Activated T-helper 1 cell treated with anti-CD3 and anti-CD28 coated beads, Interleukin-2, amount 50 U/mL, for 16 hours (primary cell): ENCODE measurements at places on chromosomes 2 and 18.

- DNase-seq, result no peak
These were observed 5.8 kb upstream of the MYOM1 start for GRCh38 chr18:3225588-3225987.

DNA sequence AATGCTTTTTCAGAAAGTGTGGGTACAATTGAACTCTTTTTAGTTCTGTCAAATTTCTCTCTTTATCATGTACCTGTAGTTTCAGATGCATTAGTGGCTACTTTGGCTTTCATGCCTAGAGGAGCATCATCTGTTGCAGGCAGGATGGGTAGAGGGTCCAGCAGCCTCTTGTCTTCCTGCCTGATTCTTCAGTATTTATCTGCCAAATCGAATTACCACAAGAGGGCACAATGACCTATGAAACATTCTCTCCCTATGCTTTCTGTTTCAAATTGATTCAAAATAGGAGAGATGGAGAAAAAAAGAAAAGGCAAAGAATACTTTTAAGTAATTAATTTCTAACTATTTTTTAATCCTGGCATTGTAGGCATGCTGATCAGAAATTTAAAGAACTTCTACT, 477.2 kb downstream of the TRIB2 start:
- no peak for DNase-seq

DNA sequence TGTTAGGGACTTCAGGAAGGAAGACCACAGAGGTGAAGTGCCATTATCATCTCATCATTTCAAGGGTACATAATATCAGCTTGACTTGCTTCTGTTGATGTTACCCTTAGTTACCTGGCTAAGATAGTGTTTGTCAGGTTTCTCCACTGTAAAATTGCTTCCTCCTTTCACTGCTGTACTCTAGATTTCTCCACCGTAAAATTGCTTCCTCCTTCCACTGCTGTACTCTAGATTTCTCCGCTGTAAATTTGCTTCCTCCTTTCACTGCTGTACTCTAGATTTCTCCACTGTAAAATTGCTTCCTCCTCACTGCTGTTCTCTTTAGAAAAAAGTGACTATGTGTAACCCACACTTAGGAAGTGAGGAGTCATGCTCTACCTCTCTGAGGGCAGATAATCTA, 1460.3 kb downstream of the SUCLG1 start:
- no peak for DNase-seq

DNA sequence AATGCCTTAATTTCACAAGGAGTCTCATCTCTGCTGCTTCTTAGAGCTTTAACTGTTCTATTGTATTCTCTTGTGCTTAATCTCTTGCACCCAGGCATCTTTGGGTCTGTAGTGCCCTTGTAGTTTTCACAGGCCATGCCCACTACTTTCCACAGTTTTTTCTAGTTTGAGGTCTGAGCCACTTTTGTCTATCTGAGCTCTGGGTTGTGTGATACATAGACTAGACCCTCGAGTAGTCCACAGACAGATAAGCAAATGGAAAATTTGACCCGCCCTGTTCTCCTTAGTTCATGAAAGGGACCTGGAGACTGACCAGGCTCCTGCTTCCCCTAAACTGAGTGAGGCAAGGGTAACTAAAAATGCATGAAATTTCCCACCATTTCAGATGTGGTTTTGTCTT, 466.8 kb upstream of the ZEB2 start:
- no peak for DNase-seq

- no peak for DNase-seq
These were observed 562.1 kb upstream of the KLHL29 start for GRCh38 chr2:22822835-22823234.

GRCh38 chr18:4455113-4455811, at the start of gene DLGAP1:
DLGAP1 (minus strand) TSS chr18:4455307.
- no peak for DNase-seq

GRCh38 chr2:28626891-28627421, 124.7 kb upstream of the PPP1CB start:
- no peak for DNase-seq

DNA sequence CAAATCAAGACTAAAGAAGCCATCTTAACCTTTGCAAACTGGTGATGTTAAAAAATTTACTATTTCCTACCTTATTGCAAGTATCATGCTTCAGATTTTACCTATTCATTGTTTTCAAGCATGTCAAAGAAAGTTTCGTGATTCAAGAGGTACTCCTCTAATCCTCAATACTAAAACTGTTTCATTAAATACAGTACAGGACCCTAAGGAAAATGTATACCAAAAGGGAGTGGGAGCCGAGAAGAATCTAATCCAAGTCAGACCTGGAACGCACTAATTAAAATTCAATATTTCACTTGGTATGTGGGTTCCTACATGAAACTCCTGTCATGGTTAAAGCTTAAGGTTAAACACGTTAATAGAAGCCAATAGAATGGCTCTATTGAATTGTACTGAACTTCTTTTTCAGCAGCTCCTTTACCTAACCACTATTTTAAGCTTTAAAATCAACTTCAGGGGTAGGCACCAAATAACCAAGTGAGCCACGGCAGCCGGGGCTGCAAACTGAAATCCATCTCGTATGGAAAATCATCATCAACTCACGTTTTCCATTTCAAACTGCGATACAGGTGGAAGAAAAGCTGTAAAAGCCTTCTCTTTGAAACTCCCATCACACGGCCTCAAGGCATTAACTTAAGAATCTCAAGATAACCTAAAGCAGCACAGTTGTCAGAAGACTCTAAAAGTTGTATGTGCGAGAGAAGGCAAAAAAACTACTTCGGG, 188.8 kb downstream of the ZEB2 start:
- no peak for DNase-seq

- no peak for DNase-seq
These were observed 4.0 kb downstream of the CIDEA start for GRCh38 chr18:12257996-12258718.

- no peak for DNase-seq
These were observed 50.8 kb downstream of the DNMT3A start for GRCh38 chr2:25290811-25291495.

DNA sequence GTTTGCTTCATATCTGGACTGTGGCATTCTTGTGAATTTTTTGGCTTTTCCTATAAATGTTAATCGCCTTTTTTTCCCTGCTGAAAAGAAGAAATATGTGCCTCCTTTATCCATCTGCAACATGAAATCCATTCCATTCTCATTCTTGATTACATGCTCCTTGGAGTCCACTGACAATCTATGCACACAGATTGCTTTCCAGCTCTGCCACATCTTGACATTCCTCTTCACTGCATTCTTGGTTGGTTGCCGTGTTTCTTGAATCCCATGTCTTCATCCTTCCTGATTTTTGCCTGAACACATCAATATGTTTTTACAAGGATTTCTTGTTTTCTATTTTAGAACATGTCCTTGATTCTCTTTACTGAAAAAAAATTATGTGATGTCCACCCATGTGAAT, 26.7 kb upstream of the BIRC6 start:
- DNase-seq, result no peak

GRCh38 chr2:181395851-181396250, 61.3 kb upstream of the ITGA4 start:
- no peak for DNase-seq

DNA sequence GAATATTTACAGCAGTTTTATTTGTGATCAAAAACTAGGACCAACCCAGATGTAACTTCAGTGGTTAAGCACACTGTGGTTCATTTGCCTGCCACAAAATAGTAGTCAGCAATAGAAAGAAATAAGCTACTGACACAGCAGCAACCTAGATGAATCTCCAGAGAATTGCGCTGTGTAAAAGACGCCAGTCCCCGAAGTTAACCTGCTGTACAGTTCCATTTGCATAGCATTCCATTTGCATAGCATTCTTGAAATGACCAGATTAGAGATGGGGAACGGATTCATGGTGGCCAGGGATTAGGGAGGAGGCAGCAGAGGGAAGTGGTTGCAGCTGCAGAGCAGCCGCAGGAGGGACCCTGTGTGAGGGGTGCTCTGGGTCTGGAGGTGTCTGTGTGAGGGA, 39.3 kb upstream of the NFATC1 start:
- no peak for DNase-seq

GRCh38 chr2:7225848-7226247, 308.6 kb downstream of the RNF144A start:
- DNase-seq, result no peak

GRCh38 chr18:63731215-63731614, 28.5 kb downstream of the SERPINB11 start:
- no peak for DNase-seq

DNA sequence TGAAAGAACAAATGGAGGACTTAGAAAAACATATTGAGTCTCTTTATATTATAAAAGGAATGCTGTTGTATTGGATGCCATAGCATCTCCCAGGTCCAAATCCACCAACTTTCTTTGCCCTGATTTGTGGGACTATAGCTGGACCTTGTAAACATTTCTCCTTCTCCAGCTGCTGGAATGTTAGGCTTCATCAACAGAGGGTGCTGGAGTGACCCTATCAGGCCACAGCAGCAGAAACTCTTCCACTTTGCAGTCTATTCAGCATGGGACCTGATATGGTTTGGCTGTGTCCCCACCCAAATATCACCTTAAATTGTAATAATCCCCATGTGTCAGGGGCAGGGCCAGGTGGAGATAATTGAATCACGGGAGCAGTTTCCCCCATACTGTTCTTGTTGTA, 138.4 kb upstream of the ARL4C start:
- no peak for DNase-seq

DNA sequence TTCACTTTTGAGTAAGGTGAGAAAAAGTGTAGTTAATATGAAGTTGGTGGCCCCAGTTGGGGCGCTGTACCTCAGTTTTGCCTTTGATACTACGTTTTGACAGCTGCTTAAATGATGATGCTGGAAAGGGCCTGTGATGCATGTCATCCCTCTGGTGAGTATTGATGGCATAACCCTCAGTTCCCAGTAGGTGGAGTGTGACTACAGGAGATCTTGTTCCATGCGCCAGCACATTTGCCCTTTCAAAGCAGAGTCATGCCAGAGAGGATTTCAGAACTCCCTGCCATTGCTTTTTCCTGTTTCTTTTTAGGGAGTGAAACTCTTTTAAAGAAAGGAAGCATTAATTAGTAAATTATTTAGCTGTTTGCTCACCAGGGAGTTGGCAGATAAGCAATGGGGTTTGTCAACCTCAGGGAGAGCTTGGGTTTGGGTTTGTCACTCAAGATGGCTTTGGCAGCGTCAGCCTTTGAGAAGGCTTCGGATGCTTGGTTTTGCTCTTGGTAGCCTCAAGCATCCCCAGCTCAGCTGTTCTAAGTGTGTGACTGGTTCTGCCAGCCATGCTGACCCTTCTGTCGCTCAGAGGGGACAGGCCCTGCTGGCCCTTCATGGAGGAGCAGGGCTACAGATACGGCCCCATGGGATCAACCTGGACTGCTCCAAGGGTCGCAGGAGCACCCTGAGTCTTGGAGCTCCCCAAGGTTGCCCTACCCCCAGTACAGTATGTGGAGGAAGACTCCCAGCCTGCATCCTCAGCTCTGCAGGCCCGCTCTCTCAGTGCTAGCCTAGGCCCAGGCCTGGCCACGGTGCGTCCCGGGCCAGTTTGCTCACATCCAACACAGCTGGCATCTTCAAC, 29.1 kb downstream of the ARMC9 start:
- DNase-seq, result no peak

- no peak for DNase-seq
These were observed 302.5 kb upstream of the EPC2 start for GRCh38 chr2:148342086-148342485.

DNA sequence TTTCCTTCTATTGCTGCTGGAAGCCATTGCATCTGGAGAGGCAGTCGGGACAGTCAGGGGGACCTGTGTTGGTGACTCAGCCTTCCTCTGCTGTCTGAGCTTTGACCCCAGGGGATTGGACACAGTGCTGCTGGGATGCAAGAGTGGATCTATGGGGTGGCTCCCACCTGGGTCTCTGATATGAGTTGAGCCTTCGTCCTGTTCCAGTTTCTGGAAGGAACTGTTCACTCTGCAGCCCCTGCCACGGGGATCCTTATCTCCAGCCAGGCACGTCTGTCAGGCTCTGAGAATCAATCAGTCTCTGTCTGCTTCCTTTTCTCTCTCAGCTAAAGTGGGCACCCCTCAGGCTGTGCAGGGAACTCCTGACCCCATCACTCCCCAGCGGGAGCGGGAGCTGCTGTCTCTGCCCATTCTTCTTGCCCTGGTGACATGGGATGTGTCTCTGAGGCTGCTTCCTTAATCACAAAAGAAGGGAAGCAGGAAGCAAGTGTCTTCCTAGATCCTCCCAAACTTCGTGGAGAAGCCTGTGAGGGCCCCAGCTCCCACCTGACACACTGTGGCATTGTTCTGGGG, 51.7 kb downstream of the ARHGAP28 start:
- no peak for DNase-seq

DNA sequence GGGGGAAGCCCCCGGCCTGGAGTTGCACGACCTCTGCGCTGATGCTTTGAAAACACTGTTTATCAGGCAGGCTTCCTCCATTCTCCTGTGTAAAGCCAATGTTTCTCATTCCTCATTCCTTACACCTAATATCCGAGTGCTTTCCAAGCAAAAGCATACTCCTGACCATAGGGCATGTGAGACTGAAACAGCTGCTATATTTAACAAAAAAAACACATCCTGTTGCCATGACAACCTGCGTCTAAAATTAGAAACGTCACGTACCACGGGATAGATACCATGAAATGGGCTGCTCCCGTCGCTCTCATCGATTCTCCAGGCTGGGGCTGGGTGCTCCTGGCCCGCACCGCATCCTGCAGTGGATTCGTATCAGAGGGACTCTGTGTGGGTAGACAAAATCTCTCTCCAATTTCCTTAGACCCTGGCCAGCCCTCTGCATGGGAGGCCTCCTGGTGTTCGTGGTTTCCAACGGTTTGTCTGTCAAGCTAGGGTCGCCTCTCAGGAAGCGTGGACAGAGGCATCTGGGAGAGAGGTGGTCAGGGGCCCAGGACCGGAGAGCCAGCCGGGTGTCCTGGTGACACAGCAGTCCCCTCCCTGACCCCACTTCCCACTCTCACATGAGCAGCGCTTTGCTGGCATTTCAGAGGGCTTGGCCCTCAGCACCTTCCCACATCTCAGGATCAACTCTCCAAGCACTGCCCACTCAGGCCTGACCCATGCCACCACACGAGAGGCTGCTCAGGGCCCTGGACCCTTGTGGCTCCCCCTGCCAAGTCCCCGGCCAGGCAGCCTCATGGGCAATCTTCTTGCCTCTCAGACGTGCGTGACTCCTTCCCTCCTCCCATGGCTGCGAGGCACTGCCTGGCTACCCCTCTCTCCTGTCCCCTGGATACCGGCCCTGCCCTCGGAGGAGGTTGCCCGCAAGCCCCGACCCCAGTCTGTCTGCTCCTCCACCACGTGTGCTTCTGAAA, 268.1 kb downstream of the NDUFA10 start:
- no peak for DNase-seq

GRCh38 chr2:171893196-171893823, 734 bp downstream of the SLC25A12 start:
- no peak for DNase-seq

- no peak for DNase-seq
These were observed 321.4 kb downstream of the IRS1 start for GRCh38 chr2:226478109-226478809.
